ENCODE measurements at places on chromosomes 13 and 19.
A peak's percentile ranks its signal among the peaks of the same experiment; 100 is the strongest.

- DNase-seq: peak; percentile 14
Measured at GRCh38 chr13:98853771-98854221, 101.3 kb upstream of the SLC15A1 start.

DNA sequence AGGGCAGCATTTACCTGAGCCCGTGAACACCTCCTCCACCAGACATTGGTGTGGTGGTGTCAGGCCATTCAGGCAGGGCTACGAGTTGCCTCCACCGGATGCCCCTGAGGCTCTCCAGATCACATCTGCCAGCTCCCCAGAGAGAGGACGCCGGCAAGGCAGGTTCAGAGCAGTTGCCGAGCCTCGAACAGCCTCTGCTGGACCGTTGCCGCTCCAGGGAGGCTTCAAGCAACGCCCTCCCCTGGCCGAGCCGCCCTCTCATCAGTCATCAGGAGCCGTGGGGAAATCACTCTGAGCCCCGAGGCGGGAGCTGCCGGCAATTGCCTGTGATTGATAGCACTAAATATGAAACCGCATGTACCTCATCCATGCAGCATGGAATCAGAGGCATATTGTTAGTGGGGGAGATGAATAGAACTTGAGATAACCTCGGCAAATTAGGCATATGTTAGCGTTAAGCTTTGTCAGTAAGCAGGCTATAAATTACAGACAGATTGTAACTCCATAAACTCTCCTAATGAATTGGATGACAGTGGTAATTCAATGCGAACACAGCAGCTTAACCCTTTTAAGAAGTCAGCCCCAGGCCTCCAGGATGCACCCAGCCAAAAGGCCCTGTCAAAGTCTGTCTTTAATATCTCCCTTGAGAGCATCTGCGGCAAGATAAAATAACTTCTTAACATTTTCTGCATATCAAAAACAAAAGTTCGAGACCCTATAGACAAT is 29.8 kb upstream of the SPACA7 start:
- peak; percentile 5 for DNase-seq

DNA sequence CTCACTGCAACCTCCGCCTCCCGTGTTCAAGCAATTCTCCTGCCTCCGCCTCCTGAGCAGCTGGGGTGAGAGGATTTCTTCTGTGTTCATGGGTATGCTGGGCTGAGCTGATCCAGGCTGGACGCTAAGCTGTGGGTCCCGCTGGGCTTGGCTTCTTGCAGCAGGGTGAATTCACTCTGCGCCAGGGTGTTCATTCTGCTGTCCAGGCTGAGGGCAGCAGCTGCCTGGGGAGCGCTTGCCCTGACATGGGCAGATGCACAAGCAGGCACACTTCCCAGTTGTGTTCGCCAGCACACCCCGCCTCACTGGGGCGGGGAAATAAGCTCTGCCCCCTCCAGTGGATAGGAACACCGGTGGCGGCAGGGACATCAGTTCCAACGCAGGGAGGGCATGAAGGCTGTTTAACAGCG is 7.3 kb upstream of the INAFM1 start:
- no peak for DNase-seq

- DNase-seq: no peak
Measured at GRCh38 chr13:111632906-111633305, 312.5 kb downstream of the TEX29 start.

DNA sequence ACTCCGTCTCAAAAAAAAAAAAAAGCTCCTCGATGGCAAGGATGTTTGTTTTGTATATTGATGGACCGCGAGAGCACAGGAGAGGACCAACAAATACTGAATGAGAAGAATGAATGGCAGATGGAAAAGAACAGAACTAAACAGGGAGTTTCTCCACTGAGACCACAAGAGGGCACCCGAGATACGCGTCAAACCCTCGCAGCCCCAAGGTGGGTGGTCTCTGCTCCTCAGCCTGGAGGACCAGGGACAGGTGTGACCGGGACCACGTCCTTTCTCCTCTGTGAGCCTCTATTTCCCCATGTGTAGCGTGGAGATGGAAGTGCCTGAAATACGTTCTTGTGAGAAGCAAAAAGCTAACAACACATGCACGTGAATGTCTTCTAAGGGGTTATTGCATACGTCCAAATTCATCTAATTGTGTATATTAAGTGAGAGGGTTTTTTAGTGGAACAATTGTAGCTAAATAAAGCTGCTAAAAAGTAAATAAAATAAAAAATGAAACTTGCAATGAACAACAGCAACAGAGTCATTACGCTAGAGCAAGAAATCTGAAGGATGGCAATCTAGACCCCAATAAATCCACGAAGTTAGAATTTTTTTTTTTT is 8.3 kb upstream of the CDC42EP5 start:
- peak; percentile 38 for DNase-seq

GRCh38 chr19:9917321-9917720 is 19.0 kb downstream of the OLFM2 start:
- peak; percentile 64 for DNase-seq

DNA sequence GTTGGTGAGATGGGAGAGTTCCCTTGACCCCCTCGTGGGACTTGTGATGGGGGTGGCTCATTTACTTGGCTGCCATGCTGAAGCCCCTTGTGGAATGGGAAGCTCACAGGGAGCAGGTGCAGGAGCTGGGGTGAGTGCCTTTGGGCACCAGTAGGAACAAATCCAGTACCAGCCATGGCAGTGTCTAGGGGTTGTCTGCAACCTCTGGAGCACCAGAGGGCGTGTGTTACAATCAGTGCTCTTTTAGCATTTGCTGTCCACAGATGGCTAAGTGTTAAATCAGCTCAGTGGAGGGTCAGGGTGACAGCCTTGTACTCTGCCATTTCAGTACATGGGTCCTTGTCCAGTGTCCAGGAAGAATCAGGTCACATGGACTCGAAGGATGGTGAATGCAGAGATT is 75.6 kb downstream of the ATP8A2 start:
- DNase-seq: no peak

DNA sequence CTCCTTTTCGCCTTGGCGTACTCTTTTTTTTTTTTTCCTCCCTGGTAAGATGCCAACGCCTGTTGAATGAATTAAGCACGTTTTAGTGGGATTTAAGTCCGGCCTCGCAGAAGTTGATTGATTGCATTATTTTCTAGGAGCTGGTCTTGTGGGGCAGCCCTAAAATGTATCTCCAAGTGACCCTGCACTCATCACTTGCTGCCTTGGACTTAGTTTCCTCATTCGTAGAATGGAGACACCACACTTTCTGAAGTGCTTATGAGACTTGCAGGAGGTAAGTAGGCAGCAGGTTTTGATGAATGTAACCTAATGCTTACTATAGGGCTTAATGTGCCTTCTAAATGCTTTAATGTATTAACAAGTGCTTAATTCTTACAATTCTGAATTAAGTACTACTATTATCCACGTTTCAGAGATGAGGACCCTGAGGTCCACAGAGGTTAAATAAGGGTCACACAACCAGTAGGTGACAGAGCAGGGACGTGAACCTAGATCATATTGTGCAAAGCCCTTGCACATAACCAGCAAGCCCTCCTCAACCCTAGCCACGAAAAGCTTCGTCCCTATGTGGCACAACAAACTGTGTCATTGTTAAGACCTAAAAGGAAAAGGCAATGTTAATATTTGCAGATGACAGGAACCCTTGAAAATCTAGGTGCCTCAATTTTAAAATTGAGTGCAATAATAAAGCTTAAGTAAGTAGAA is 514 bp upstream of the ARGLU1 start:
- no peak for DNase-seq

GRCh38 chr19:23015660-23016059 is 12.7 kb upstream of the ZNF728 start:
- no peak for DNase-seq

GRCh38 chr13:34637138-34637537 is 304.9 kb upstream of the NBEA start:
- DNase-seq: no peak

DNA sequence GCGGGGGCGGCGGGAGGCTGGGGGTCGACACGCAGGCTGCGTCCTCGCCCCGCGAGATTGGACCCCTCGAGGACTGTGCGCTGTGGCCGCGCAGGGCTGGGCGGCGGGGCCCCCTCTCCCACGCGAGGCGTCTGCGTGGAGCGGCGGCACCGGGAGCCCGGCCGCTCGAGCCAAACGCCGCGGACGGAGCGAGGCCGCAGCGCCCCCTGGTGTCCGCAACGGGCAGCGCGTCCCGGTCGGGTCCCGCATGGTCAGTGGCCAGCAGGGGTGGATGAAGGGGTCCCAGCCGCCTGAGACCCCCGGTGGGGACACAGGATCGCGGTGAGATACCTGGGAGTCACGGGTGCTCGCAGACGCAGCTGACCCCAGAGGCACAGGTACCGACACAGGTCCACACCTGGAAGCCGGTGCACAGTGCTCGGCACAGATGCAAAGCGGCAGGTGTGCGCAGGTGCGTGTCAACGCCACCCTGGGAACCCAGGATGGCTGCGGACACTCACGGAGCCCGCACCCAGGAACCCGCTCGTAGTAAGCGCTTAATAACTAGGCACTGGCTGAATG is 2.1 kb upstream of the CIRBP start:
- peak; percentile 59 for DNase-seq

DNA sequence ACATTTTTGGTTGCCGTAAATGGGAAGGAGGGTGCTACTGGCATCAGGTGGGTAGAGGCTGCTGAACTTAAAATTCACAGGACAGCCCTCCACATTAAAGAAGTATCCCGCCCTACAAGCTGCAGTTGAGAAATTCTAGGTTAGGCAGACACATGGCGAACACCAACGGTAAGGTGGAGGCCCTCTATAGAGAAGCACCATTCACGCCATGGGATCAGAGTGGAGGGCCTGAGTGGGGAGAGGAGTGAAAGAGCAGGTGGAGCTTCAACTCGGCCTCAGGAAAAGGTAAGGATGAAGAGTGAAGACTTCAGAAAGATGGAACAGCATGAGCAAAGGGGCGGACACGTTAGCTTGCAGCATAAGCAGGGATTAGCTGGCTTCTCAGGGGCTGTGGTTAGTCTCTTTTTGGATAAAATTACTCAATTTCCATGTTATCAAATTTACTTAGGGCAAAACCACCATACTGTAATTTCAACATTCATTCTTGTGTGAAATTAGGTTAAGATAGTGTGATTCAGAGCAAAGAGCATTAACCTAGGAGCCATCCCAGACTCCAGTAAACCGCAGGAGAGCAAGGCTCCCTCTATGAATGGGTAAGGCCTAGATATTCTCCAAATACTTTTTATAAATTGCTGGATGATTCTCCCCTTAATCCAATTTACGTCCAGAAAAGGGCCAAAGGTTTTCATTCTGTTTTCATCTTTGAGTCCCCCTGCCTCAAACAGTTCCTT is 1.2 kb downstream of the EEF1AKMT1 start:
- DNase-seq: peak; percentile 4

- peak; percentile 7 for DNase-seq
Measured at GRCh38 chr19:21482863-21483276, 22.5 kb upstream of the ZNF429 start.

- DNase-seq: no peak
Measured at GRCh38 chr13:50511877-50512341, 331.6 kb downstream of the DLEU7 start.

GRCh38 chr19:51660975-51661600 is 14.5 kb upstream of the SIGLEC14 start:
- peak; percentile 70 for DNase-seq

DNA sequence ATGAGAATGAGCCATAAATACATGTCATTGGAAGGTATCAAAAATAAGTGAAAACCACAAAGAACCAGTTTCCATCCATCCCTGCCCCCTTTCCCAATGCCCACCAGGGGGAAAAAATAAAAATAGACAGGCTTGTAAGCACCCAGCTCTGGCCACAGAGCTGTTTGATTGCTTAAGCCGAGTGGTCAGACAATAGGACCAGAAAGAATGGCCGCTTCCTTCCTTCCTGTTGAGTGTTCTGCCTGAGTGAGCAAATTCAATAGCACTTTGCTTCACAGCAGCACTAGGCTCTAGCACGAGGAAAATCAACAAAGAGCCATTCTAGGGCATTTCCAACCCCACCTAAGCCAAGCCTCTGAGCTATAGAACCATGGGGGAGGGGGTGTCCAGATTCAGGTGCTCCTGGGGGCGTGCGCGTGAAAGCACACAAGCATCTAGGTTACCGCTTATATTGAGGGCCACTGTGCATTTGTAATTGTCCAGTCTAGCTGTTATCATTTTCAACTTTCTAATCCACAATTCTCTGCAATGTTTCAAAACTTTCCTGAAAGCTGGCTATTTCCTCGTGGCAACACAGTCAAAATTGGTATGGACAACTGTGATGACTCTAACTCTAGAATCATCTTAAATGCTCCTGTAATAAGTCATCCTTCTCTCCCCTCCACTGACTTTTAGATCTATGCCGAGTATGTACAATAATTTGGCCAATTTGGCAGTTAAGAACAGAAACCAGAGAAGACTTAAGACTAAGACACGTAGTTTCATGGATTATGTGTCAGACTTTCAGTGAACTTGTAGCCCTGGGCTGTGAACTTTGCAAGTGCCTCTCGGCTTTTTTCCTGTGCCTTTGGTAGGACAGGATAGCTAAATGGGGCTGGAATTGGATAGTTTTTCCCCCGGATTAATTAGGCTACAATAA is 64.3 kb downstream of the SPRY2 start:
- DNase-seq: peak; percentile 68

GRCh38 chr13:113864273-113864890 is 506 bp upstream of the GAS6 start:
- DNase-seq: peak; percentile 49

DNA sequence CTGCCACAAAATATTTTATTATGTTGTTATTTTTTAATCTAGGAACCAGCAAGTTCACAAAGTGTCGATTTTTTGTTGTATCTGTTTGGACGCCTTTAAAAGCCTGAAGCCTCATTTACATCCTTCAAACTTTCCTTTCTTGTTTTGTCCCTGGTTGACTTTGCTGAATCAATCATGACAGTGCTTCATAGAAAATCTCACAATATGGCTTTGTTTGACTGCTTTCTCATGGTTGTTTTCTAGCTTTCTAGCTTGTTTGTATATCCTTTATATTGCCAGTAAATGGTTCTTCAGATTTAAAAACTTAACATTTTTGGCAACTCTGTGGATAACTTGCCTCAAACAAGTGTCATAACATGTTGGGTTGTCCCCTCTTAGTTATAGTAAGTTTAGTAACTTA is 84.1 kb upstream of the ATXN8OS start:
- DNase-seq: no peak

DNA sequence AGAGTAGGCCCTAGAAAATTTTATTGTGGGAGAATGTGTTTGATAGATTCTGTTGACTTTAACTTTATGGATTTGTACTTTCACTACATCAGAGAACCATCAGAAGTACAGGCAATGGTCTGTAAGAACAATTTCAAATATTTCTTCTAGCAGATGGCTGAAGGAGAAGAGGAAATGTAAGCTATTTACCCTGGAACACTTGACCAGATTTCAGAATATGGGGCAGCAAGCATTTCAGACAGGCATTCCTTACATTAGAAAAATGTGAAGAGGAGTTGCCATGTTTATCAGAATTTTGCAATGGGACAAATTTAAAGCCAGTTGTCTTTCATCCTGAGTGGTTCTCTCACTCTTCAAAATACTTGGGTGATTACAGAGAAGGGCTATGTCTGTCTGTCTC is 7.5 kb downstream of the FRY start:
- no peak for DNase-seq
